ENCODE measurements at places on chromosomes 2 and 18. TPM values are rescaled to one million over a fixed set of nuclear protein-coding genes. Genes with fewer than 3 reads are reported as not detected.

The GPC1 gene
- total RNA-seq, result 42.9 TPM

The TEX261 gene
- total RNA-seq, result 33.5 TPM

The SCTR gene
- not detected for total RNA-seq

The FBXO15 gene
- total RNA-seq, result 0.38 TPM

The CXCR4 gene
- 0.85 TPM for total RNA-seq

The CEP192 gene
- 36.2 TPM for total RNA-seq
